ENCODE measurements at places on chromosomes 7 and 10.

DNA sequence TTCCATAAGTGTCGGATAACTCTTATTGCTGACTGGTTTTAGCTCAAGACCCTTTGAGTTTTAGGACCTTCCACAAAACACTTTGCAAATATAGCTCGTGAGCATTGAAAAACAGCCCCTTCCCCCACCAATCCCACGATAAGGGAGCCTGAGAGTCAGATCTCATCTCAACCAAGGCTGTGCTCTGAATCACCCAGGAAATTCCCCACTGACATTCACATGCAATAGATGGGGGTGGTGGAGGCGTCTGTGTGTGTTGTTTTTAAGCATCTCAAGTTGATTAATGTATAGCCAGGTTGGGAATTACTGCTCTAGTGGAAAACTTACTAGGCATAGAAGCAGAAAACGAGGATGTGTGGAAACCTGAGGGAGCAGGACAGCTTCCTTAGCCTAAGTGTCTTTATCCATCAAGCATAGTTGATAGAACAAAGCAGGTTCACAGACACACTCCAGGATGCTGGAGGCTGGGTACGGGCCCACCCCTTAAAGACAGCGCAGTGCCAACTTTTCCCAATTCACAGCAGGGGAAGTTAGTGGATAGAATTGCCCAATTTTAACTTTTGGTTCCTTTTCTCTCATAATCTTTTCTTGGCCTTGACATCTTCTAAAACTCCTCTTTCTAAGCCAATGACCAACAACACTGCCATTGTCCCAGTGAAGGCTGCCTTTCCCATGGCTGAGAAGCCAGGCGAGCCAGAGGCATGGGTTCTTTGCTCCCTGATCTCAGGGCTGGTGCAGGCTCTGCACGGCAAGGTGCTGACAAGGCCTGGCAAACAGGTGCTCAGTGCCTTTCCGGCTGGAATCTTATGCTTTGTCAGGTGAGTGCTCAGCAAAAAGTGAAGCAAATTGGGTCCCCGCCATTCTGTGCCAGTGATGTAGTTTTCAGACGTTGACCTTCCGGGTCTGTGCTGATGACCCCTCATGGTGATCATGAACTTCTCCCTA is 98.5 kb upstream of the INSIG1 start:
- no peak for DNase-seq

DNA sequence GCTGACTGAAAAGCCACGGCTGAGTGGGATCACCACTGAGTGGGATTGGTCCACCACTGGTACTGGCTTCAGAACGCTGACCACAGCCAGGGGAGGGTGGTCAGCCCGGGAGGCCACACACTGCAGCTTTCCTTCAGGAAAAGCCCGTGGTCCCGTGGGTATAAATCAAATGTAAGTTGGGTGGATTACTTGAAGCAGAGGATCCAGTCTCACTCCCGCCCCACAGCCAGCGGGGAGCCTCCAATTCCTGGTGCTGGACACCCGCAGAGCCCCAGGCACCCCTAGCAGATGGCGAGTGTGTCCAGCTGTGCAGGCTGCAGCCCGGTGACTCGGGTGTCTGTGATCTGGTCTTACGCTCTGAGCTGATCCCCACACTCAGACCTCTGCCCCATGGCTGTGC is 231.1 kb upstream of the ZNF32 start:
- no peak for DNase-seq

GRCh38 chr7:92417913-92418312 is 29.4 kb upstream of the GATAD1 start:
- no peak for DNase-seq

DNA sequence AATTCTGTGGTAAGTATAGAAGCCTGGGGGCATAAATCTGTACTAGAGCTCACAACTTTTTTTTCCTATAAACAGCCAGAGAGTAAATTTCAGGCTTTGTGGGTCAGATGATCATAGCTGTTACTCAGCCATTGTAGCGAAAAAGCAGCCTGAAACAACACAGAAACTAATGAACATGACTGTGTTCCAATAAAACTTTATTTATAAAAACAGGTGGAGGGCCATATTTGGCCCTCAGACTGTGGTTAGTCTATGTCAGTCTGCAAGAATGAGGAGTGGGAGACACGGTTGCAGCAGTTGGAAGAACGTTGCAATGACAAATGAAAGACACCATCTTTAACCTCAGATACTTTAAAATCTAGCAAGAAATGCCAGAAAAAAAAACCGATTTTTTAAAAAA is 389.6 kb upstream of the PRKCQ start:
- DNase-seq = no peak

GRCh38 chr7:151813445-151813844 is 63.5 kb downstream of the PRKAG2 start:
- no peak for DNase-seq

GRCh38 chr10:45003432-45004000 is 2.8 kb downstream of the ZNF22 start:
- no peak for DNase-seq

GRCh38 chr7:437329-438251 is 82.1 kb downstream of the PDGFA start:
- DNase-seq = no peak

- no peak for DNase-seq
Measured at GRCh38 chr7:112533591-112533990, 52.8 kb downstream of the LSMEM1 start.

- DNase-seq = no peak
Measured at GRCh38 chr10:104521901-104522694, 119.0 kb upstream of the SORCS3 start.

GRCh38 chr7:118184565-118184940 is 589 bp downstream of the LSM8 start:
- no peak for DNase-seq

GRCh38 chr10:53846809-53847208 is 954.2 kb downstream of the PCDH15 start:
- DNase-seq = no peak

- DNase-seq = no peak
Measured at GRCh38 chr7:21941611-21942141, 4.0 kb downstream of the CDCA7L start.

DNA sequence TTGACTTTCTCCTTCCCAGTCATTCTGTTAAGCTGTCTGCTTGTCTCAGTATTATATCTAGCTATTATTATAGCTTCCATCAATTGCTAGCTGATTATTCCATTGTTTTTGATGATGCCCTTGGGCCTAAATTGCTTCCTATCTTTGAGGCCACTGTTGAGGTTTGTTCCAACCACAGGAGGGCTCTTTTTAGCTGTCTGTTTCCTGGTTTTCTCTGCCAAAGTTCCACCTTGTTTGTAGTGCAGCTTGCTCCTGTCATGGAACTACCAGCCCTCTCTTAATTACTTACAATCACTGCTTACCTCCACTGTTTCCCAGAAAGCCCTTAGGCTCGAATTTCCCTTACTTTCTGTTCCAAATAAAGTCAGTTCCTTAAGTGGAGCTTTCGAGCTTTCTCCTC is 118.7 kb upstream of the SEC61G start:
- DNase-seq = no peak

DNA sequence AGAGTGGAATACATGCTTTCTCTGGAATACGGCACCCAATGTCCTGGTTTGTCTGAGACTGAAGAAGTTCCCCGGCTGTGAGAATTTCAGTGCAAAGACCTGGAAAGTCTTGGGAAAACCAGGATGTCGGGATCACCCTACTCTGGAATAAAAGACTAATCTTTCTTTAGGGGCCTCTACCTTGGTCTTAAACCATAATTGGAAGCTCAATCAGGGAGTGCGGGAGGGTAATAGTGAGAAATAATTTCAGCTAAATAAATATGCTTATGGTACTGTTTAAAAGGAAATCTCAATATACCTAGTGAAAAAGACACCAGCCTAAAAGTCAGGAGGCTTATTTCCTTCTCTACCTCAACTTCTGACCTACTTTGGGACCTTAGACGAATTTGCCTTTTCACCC is 236.1 kb upstream of the GLI3 start:
- no peak for DNase-seq
